ENCODE measurements at places on chromosomes 13 and 19.
A peak's percentile ranks its signal among the peaks of the same experiment; 100 is the strongest.

- DNase-seq, result no peak
These were observed 26.9 kb downstream of the VSTM2B start for GRCh38 chr19:29552454-29553280.

GRCh38 chr19:18894254-18895037 lies 1.5 kb downstream of the CERS1 start:
- no peak for DNase-seq

- peak; percentile 55 for DNase-seq
These were observed at the start of gene ZNF541 for GRCh38 chr19:47573071-47574026. Gene ZNF541, minus strand, starts transcription at chr19:47573148. Its CDS starts 17,292 bp downstream, at chr19:47555856.

DNA sequence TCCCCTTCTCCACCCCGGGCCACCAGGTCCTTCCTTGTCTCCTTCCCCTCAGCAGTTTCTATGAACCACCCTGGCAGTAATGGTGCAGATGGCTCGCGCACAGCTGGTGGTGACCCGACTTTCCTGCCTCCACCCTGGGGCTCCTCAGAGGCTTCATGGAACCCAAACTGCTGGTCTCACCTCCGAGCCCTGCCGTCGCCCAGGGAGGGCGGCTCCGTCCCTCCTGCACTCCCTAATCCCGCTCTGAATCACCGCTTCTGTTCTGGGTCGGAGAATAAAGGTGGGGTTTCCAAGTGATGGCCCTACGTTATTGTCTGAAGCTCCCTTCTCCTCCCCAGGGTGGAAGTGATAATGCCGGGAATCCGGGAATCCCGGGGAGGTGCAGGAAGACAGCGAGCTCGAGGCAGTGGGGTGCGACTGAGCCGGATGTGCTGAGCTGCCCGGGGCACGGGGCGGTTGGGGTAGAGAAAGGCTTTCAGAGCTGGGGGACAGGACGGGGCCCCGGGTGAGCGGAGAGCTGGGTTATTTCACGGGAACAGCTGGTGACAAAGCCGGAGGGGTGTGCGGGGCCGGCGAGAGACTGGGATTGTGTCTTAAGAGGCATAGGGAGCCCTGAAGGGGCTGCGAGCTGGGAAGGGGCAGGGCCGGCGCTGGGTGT lies 711 bp downstream of the FUT2 start:
- DNase-seq, result no peak

- DNase-seq, result no peak
These were observed 3.6 kb upstream of the GPC6 start for GRCh38 chr13:93222976-93223375.

DNA sequence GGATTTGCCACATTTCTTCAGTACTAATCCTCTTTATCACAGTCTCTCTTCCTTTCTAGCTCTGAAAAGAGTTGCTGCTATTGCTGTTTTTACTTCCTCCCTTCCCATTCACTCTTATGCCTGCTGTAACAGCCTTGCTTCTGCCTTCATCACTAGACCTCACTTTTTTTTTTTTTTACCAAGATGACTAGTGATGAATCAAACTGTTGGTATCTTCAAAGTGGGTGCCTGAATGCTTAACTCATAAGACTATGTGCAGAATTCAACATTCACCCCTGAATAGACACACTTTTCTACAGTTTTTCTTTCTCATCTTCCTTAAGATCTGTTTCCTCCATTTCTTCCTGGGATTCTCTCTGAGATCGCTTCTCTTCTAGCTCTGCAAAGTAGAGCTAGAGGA lies 217.2 kb upstream of the HTR2A start:
- no peak for DNase-seq

DNA sequence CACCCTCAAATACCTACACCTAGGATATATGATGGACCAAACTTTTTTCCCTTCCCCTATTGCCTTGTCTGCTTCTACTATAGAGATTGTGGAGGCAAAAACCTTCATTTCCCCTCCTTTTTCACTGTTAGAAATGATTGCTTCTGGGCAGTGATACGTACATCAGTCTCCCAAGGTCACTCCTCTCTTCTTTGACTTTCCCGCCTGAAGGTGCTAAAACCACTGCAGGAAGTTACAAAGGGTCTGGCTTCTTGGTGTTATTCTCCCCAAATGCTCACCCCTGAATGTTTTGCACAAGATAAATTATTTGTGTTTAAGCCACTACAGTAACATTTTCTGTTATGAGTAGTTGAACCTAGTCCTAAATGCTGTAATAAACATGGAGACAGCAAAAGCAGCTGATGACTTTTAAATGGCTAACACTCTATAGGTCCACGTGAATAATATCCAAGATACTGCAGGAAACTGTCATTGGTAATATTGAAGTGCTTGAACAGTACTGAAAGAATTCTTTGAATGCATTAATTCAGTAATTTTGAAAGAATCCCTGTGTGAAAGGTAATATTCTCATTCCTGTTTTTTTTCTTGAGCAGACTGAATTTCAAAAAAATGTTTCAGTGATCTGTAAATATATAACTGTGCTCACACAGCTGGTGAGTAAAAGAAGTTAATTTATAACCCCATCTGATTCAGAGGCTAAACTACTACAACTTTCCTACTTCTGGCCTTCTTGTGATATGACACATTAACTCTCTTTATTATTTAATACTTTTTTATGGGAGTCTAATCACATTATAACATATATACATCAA lies 865.1 kb downstream of the EFNB2 start:
- no peak for DNase-seq

GRCh38 chr13:103210348-103210747 lies 144.1 kb upstream of the SLC10A2 start:
- no peak for DNase-seq

GRCh38 chr13:84080748-84081530 lies 198.7 kb upstream of the SLITRK1 start:
- no peak for DNase-seq

DNA sequence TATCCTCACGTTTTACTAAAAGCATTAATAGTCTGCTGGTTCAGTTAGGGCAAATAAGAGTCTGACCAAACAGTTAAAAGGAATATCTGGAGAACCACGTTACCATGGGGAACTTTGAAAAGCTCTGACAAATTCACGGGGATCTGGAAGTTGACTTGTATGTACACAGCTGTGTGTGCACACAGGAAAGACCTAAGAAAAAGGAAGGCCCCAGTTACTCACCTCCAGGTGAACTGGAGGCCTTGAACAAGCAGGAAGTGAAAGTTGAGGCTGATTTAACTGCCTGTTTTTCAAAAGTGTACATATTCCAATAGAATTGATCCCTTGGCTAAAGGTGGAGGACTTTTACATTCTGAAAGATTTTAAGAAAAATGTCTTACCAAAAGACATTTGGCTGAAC lies 1891.6 kb upstream of the PCDH20 start:
- DNase-seq, result no peak

DNA sequence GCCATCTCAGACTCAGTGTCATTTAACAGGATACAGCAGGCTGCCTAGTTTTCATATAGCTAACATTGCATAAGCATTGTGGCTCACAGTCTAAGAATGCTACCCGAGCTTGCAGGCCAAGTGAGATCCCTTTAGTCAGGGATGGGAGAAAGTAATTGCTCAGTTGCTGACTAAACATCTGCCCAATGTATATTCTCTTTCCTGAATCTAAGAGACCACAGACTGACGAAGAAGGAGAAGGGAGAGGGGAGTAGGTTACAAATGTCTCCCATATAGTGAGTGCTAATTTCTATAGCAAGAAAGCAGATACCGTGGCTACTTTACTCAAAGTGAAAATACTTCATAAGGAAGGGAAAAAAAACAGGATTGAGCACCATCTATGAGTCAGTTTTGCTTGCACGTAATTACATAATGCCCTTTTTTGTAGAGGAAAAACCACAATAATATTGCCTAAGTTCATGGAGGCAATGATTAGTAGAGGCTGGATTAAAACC lies 453.9 kb downstream of the COG6 start:
- no peak for DNase-seq

GRCh38 chr19:2740314-2740656 lies 468 bp upstream of the SLC39A3 start:
- no peak for DNase-seq

- no peak for DNase-seq
These were observed 38.1 kb downstream of the RNF17 start for GRCh38 chr13:24802074-24802473.

DNA sequence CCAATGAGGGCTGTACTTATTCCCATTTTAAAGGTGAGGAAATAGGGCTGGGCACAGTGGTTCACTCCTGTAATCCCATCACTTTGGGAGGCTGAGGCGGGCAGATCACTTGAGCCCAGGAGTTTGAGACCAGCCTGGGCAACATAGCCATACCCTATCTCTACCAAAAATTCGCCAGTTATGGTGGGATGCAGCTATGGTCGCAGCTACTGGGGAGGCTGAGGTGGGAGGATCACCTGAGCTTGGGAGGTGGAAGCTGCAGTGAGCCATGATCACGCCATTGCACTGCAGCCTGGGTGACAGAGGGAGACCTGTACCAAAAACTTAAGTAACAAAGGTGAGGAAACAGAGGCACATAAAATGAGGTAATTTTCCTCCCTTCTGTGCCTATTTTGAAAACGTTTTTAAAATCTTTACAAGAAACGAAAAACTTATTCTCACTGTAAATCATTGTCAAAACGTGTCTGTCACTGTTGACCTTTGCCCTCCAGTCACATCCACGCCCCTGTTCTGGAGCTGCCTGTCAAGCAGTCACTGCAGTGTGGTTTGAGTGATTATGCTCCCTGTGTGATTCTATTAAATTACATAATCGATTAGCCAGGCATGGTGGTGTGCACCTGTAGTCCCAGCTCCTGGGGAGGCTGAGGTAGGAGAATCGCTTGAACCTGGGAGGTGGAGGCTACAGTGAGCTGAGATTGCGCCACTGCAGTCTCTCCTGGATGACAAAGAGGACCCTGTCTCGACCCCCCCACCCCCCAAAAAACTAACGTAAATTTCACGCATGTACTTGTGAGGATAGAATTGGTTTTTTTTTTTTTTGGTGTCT lies 12.5 kb downstream of the NOP53 start:
- no peak for DNase-seq

- DNase-seq, result no peak
These were observed 713.8 kb upstream of the GPC6 start for GRCh38 chr13:92512852-92513251.

DNA sequence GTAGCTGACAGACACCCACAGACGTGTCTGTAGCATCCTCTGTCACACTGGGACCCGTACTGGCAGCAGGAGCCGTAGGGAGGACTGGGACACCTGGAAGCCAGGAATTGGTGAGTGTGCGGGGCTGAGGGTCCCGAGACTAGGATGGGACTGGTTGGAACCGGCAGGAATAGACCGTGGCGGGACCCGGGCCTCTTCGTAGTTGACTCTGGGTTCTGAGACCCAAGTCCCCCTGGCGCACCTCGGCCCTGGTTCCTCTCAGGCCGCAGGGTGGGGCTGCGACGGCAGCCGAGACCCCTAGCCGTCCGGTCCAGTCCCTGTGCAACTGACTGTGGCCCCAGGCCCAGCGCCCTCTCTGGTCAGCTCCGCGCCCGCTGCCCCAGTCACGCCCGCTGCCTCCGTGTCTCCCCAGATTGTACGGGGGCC lies 64.7 kb downstream of the ZNF823 start:
- no peak for DNase-seq

GRCh38 chr13:110463871-110464510 lies 97.5 kb downstream of the RAB20 start:
- no peak for DNase-seq

DNA sequence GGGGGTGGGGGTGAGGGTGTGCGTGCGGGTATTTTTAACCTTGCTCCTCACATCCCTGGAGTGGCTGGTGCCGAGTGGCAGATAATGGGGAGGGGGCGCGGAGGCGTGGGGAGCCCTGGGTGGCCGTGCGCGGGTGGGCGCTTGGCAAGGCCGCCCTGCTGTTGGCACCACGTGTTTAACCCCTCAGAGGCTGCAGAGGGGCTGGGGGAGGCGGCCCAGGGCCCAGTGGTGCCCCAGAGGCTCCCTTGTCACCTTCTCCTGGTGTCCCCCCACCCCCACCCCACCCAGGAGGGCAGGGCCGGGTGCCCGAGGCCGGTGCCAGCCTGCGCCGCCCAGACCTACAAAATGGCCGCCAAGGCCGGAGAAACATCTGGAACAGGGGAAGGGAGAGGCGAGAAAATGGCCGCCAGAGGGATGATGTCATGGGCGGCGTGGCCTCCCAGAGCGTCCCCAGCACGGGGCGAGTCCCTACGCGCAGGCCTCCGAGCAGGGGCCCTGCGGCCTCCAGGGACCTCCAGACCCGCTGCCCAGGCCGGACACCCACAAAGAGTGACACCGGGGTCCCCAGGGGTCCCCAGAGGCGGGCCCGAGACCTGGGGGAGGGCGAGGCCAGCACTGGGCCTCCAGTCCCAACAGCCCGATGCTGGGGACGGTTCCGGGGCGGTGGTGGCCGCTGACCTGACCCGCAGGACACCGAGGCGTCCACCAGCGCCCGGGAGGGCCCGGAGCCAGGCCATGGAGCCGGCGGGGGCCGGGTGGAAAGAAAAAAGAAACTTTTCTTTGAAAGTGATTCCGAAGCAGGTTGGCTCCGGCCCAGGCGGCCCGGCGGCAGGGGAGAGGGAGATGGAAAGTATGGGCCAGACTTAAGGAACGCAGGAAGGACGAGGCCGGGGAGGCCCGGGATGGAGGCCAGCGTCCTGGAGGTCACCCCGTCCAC lies 38.2 kb downstream of the NFIC start:
- peak; percentile 90 for DNase-seq

GRCh38 chr13:49939321-49939720 lies 3.2 kb upstream of the SPRYD7 start:
- no peak for DNase-seq

- DNase-seq, result no peak
These were observed 739 bp downstream of the EIF3G start for GRCh38 chr19:10118960-10119359.

Measured in ovary (tissue), 10 donors.